Esophagus squamous epithelium (tissue), 5 donors: ENCODE measurements at places on chromosomes 11 and 22.

DNA sequence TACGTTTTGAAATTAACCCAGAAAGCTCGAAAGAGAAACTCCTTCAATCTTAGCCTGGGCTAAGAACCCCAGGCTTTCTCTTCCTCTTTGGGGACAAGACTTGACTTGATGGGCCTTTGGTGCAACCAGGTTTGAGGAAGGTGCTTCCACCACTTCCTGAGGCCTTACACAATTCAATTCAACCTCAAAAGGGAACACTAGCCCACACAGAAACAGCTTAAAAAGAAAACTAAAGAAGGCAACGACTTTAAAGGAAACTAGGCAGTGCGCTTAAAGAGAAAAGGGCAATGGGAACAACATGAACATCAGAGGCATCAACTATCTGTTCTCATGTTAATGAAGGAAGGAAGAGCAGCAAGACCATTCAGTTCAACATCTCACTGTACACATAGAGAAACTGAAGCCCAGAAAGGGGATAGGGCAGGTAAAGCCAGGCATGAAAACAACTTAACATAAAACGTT lies 24.8 kb downstream of the PAK1 start:
- no peak for DNase-seq

- no peak for DNase-seq
Observed at GRCh38 chr11:62542750-62543567, 3.6 kb downstream of the AHNAK start.

- no peak for DNase-seq
Observed at GRCh38 chr11:15278128-15278527, 163.4 kb downstream of the INSC start.

GRCh38 chr11:2419638-2420501 lies 19.3 kb downstream of the TSSC4 start:
- DNase-seq, result no peak

- DNase-seq, result no peak
Observed at GRCh38 chr22:25334162-25334490, 114.7 kb downstream of the CRYBB2 start.

DNA sequence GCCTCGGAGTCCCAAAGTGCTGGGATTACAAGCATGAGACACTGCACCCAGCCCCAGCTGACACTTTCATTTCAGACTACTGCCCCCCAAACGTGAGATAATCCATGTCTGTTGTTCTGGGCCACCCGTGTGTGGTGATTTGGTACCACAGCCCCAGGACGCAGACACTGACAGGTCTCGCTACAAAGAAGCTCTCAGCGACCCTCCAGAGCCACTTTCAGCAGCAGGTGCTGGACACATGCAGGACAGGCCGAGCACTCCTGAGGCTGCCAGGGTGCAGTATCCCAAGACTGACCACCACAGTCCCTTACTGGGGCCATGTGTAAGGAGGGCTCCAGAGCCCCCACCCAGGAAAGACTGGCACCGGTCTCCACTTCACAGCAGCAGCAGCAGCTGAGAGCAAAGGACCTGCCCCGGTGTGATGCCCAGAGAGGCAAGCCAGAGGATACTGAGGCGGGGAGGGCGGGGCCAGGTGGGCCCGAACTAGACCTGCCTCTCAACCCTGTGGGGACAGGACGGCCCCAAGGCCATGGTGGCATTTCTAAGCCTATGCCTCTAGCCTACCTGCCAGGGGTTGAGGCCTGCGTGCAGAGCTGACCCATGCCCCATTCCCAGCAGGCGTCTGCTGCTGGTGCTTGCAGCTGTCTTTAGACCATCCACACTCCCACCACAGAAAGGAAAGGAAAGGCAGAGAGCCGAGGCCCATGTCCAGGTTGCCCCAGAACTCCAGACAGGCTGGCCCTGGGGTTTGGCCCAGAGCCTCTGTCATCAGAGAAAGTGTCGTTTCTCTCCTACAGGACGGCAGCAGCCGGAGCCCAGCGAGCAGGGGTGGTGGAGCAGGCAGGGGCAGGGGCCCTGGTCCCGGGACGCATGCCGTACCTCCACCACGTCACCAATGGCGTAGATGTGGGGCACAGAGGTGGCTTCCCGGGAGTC lies 28.0 kb upstream of the GNB1L start:
- DNase-seq, result no peak
